ENCODE measurements at places on chromosomes 5 and 9.

GRCh38 chr5:168269937-168270330 is 21.5 kb upstream of the WWC1 start:
- no peak for DNase-seq

- no peak for DNase-seq
Measured at GRCh38 chr5:59139695-59140094, 556.8 kb downstream of the RAB3C start.

DNA sequence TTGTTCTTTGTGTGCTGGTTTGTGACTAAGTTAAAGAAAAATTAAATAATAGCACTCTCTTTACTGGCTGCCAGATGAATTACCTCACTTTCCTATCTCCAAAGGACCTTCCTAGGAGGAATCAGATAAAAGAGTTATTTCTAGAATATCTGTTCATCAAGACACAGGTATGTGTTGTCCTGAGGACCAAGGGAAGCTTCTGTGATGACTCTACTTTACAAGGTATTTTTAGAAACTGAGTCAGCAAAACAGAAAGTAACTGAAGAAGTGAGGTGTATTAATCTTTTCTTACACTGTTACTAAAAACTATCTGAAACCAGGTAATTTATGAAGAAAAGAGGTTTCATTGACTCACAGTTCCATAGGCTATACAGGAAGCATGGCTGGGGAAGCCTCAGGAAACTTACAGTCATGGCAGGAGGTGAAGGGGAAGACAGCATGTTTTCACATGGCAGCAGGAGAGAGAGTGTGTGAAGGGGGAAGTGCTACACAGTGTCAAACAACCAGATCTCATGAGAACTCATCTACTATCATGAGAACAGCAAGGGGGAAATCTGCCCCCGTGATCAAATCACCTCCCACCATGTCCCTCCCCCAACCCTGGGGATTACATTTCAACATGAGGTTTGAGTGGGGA is 189.2 kb upstream of the DMAC1 start:
- no peak for DNase-seq

DNA sequence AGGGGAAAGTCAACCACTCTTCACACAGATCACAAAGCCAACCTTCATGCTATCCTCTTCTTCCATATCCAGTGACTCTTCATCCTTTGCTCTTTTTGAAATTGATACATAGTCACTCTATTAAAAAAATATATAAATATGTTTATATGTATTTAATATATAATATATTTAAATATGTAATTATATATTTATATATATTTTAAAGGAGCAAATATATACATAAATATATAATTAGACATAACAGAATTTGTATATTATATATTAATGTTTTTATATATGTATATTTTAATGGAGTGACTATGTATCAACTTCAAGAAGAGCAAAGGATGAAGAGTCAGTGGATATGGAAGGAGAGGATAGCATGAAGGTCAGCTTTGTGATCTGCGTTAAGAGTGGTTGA is 374.9 kb downstream of the CDH9 start:
- no peak for DNase-seq

- no peak for DNase-seq
Measured at GRCh38 chr5:30376848-30377247, 816.6 kb upstream of the CDH6 start.

DNA sequence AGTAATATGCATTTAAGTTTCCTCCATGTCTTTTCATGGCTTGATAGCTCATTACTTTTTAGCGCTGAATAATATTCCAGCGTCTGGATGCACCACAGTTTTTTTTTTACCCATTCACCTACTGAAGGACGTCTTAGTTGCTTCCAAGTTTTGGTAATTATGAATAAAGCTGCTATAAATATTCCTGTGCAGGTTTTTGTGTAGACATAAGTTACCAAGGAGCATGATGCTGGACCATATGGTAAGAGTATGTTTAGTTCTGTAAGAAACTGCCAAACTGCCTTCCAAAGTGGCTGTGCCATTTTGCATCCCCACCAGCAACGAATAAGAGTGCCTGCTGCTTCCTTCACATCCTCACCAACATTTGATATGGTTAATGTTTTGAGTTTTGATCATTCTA is 195.6 kb downstream of the PIK3R1 start:
- DNase-seq, result no peak

DNA sequence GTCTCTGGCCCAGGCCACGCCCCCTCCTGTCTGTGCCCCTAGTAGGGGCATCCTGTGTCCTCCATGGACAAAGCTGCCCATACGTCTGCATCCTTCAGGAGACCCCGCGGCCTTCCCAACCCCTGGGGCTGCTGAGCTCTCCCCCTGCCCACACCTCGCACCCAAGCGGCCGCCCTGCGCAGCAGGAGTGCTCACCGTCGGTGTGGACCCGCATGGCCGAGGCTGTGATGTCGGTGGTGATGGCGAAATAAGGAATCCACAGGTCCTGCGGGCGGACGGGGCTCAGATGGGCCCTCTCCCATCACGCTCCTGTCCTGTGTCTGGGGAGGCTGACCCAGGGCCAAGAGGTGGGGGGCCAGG is 4.8 kb upstream of the NSMF start:
- DNase-seq, result no peak

GRCh38 chr5:61180886-61181285 is 18.6 kb upstream of the SMIM15 start:
- DNase-seq, result no peak

GRCh38 chr5:17238521-17239041 is 21.1 kb downstream of the BASP1 start:
- no peak for DNase-seq

DNA sequence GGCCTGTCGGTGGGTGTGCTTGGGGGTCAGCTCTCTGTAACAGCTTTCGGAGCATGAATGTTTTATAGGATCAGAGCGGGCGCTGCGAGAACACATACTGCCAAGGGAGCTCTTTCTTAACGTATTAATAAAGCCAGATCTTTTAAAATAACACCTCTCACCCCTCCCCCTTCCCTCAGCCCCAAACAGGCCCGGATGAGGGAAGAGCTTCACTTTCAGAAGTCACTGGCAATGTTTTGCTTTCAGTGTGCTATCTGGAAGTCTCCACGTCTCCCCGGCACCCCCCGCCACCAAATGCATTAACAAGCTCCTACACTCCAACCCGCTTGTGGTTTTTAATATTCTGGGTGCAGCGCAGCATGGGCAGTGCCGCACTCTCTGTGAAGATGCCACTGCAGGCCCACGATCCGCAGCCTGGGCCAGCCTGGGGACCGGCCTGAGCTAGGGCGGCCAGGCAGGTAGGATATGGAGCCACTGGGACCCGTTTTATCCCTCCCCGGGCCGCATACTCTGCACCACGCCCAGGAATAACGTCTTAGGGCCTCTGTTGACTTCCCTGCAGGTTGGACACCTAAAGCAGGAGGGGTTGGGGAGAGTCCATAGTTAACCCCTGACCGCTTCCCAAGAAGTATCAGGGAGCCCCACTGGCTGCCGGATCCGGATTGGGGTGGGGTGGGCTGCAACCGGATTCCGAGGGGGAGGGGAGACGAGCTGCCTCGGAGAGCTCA is 12.6 kb downstream of the NR2F1 start:
- no peak for DNase-seq

DNA sequence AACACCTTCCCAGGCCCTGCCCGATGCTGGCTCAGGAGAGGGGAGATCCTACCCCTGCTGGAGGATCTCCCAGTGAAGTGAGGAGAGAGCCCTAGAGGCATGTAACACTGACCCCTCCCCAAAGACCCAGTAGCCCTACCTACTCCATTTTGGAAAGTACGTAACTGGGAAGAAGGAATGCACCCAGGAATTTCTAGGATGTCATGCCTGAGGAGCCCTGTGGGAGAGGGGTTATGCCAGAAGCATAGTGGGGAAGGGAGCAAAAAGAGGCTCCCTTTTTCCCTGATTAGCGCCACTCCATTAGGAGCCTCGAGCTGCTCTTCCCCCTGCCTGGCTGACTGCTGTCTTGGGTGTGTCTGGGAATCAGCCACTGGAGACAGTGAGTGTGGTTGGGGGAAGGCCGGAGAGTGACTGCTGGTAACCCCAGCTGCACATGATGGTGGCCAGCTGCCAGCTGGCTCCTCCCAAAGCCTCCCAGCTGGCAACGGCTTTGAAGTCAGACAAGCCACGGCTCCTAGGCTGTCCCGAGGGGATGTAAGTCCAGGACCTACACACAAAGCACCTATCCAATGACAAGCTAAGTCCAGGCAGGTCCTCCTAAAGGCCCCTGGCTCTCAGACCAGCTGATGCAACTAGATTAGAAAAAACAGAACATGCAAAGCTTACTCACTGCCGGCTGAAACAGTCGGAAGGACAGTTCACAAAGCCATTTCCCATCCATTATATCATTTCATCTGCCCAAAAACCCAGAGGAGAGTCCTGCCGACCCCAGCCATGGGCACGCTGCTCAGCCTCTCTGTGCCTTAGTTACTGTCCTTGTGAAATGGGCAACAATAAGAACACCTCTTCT is 136.5 kb upstream of the ABCA1 start:
- DNase-seq, result no peak
